Psoas muscle (tissue), 8 donors: ENCODE measurements at places on chromosomes 2 and 18. TPM values are rescaled to one million over a fixed set of nuclear protein-coding genes. Genes with fewer than 3 reads are reported as not detected.

DNA sequence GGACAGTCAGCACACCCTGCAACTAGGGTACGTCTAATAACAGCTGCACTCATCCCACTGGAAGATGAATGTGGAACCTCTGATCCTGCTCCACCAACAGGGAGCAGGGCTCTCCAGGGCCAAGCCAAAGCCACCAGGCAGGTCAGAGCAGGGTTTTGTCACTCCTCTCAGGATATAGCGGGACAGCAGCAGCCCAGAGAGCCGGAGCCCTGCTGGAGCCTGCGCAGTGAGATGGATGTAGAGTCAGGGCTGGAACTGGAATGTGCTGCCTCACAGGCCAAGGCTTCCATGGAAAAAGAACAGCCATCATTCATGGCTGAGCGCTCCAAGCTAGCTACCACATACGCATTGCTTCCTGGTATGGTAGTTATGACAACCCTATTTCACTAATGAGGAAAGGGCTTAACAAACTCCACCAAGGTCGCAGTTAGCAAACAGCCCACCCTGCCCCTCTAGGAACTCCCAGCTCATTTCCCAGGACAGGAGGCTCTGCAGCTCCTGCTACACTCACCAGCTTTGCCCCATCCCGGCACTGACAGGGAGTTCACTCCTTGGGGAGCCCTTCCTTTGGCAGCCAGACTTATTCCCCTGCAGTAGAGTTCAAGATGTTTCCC, 85.2 kb downstream of the HS1BP3 start:
- no peak for DNase-seq

DNA sequence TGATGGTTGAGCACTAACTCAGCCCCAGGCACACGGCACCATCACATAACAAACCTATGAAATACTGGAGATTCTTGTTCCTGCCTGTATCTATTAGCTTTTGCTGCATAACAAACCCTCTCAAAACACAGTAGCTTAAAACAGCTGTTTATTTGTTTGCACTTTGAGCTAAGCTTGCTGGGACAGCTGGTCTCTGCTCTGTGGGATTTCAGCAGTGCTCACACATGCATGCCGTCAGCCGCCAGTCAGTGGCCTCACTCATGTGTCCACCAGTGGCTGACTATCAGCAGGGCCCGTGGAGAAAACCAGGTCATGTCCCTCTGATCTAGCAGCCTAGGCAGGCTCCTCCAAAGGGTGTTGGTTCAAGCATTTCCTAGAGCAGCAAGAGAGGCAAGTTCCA, 52.8 kb upstream of the RAB12 start:
- no peak for DNase-seq

DNA sequence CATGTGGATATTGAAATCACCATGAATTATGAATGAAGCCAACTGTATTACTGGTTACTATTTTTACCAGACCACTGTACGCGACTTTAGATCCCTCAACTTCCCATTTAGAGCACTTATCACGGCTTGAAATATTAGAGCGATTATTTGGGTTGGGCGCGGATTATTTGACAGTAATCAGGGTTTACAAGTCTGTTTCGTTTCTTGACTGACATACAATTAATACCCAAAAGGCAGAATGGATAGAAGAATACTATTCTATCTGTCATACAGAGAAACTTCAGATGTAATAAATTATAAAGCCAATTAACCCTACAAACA, 496 bp upstream of the NAPG start:
- DNase-seq: no peak

DNA sequence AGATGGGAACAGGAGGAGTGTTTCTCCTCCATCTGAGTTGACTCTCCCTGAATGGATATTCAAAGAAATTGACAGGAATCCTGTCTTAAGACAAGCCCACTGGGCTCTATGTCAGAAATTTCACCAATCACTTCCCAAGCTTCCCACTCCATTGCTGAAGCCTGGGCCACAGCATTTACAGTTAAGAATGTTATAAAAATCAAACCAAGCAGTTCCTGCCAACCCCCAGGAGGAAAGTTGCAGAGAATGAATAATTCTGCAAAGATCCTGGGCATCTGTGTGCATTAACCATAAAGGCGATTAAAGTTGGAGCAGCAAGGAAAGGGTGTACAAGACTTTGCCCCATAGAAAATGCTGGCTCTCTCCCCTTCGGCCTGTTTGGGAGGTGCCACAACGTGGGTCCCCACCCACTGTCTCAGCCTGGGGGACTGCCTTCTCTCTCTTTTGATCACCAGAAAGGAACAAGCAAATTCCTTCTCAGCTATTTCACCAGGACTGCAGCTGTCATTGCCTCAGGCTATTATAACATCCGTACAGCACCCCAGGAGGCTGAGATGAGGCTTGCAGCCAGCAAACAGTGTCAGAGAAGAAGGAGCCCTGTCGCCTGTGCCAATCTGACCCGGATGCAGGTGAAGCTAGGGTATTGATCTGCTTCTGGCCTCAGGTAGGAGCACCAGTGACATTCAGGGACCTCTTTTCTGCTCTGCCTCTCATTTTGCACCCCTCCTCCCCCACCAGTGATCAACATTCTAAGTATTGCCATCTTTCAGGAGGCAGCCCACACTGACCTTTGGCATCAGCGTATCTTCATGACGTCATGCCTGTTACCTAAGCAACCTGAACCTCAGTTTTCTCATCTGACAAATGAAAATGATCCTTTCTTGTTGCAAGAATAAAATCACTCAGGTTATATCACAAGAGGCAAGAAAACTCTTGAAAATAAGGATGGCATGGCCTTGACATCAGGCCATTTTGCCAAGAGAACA, 219.0 kb downstream of the SH3BP4 start:
- DNase-seq: no peak

DNA sequence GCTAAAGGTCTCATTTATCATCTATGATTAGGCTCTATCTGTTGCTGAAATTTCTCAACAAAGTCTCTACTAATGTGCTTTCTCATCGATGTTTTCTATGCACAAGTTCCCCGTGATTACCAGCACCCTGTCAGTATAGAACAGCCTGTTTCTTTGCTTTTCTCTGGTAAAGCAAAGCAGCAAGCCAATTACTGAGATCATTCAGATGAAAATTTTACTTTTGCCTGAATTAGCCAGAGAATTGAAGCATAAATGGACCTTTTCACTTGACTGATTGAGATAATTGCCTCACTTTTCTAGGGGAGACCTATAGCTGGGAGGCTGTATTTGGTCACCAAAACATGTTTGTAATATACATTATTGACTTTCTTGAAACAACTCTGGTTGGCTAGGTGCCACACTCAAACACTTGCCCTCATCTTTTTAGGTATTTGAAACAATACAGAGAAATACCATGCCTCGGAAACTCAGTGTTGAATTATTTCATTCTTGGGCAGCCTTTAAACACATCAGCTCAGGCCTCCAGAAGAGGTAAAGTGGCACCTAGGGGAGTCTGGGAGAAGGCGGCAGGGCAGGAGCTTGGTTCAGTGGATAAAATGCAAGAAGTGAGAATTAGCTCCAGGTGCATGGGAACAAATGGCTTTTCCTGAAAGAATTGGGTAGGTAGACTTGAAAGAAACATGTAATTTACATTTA, 96.2 kb downstream of the GALNT3 start:
- no peak for DNase-seq

DNA sequence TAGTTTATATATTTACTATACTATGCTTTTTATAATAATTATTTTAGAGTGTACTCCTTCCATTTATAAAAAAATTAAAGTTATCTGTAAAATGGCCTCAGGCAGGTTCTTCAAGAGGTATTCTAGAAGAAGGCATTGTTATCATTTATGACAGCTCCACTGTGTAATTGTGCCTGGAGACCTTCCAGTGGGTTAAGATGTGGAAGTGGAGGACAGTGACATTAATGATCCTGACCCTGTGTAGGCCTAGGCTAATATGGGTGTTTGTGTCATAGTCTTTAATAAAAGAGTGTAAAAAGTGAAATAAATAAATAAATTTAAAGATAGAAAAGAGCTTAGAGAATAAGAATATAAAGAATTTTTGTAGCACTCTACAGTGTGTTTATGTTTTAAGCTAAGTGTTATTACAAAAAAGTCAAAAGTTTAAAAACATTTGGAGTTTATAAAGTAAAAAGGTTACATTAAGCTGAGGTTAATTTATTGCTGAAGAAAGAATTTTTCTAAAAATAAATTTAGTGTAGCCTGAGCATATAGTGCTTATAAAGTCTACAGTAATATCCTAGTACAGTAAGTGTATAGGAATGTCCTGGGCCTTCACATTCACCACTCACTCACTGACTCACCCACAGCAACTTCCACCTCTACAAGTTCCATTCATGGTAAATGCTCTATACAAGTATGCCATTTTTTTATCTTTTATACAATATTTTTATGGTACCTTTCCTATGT, 190.0 kb upstream of the SESTD1 start:
- no peak for DNase-seq

- DNase-seq: no peak
These were observed 21.1 kb upstream of the MALT1 start for GRCh38 chr18:58649966-58650816.

GRCh38 chr2:105496271-105496670, 97.4 kb upstream of the FHL2 start:
- DNase-seq: peak; percentile 69

- no peak for DNase-seq
These were observed 5.7 kb downstream of the TEX261 start for GRCh38 chr2:70988726-70989648.

DNA sequence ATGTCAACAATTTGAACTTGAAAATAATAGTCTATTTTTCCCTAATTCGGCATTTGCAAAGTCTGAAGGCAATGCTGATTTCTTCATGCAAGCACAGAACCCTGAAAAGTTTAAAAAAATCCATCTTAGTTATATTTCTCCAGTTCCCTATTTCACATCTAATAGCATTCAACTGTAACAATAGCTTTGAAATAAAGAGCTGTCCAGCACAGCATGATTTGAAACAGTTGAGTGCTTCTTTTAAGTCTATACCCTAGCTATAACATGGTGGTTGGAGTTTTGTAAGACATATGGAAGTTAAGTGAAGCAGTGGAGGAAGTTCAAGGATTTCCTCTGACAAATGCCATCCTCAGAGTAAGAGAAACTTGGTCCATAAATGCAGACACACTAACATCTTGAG, 691.9 kb downstream of the ERBB4 start:
- no peak for DNase-seq

- no peak for DNase-seq
These were observed 129.3 kb upstream of the CCDC150 start for GRCh38 chr2:196510246-196510645.

DNA sequence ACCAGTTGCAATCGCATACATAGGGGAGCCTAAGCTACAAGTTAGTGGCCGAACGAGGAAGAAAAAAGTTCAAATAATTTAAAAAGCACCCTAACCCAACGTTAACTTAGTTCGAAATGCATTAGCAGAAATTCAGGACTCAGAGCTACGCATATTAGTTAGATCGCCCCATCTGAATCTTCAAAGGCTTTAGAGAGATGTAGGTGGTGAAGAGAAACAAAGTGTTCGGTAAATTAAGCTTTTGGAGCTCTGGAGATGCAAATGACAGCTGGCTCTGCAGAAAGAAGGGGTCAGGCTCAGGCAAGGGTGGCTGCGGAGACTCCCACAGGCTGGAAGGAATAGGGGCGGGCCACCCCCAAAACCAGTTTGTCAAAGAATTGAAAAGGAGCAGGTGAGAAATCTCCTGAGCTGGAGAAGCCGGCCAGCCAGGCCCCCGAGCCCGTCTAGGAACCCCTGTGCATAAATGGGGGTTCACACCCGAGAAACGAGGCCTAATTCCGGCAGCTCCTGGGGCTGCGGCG, 621 bp downstream of the TXNL1 start:
- DNase-seq: no peak

DNA sequence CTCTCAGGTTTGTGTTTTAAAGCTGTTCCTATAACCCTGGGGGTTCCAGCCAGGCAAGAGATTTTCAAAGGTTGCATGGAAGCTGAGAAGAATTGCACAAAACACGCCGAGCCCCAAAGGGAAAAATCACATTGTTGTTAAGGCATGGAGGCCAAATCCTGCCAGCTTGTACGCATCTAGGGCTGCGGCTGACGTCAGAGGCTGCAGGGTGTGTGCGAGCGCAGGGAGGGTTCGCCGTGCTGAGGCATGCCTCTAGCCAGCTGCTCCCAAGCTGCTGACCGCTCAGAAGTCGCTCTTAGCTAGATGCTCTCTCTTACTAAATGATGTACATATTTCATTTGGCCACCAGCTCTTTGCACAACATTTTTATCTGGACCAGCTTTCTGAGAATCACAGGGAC, 191.8 kb downstream of the LPIN1 start:
- peak; percentile 32 for DNase-seq

- no peak for DNase-seq
These were observed 338.0 kb downstream of the BCL11A start for GRCh38 chr2:60215386-60215901.

GRCh38 chr2:64766841-64767669, 113.3 kb upstream of the SERTAD2 start:
- DNase-seq: no peak

DNA sequence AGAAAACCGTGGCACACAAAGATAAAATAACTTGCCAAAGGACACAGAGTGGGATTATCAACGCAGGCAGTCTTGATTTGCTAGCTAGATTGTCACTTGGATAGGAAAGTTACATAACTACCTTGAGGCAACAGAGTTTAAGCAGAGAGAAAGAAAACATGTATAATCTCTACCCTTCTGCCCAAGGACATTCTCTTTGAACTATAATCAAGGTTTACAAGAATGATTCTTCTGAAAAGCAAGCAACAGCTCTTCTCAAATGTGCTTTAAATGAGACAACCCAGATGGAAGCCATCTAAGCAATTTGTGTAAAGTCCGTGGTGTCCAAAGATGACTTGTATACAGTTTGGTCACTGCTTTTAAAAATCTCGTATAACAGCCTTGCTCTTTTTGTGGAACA, 177.4 kb downstream of the CD226 start:
- DNase-seq: no peak

SEPTIN10 gene
- total RNA-seq: 38.4 TPM

CDC42EP3 gene
- total RNA-seq: 50.9 TPM

AQP4 gene
- 12.7 TPM for total RNA-seq

TNFRSF11A gene
- 1.3 TPM for total RNA-seq

RTP5 gene
- total RNA-seq: not detected

CFAP65 gene
- total RNA-seq: not detected
